ENCODE measurements at places on chromosomes 11 and 22.

DNA sequence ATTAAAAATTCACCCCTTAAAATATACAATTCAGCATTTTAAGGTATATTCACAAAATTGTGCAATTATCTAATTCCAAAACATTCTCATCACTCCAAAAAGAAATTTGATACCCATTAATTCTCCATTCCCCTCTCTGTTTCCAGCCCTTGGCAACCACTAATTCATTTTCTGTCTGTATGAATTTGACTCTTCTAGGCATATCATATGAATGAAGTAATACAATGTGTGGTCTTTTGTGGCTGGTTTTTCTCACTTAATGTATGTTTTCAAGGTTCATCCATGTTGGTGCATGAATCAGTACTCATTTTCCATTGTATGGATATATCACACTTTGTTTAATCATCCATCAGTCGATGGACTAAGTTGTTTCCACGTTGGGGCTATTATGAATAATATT lies 29.0 kb upstream of the ACCSL start:
- no peak for DNase-seq

DNA sequence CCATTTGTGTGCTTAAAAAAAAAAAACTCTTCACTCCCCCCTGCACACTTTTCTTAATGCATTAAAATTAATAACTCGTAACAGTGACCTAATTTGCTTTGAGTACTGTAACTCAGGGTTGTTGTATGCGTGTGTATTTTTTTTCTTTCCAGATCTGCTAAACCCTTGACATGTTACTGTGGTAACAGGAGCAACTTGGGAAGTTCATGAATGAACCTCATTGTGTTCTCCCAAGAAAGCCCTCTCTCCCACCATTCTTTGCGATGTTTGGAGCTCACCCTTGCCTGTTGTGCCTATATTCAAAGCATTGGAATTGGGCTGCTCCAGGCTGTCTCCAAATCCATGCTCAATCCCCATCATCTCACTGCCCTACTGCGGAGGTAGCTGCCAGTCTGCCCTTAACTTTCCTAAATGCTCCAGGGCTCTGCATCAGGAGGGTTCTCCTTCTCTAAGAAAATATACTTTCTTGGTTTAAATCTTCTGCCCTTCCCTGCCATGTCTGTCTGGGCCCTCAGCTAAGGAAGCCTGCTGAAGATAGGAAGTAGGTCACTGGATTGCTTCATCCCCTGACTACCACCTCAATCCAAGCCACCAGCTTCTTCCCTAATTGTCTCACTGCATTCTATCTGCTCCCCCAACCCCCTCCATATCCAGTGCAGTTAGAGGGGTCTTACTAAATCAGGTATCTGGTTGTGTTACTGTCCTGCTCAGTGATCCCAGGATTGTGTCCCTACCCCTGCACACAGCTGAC lies 70.3 kb downstream of the KIRREL3 start:
- no peak for DNase-seq

- DNase-seq, result no peak
Observed at GRCh38 chr11:92711926-92712325, 257.5 kb upstream of the MTNR1B start.

- no peak for DNase-seq
Observed at GRCh38 chr11:11230802-11231562, 122.1 kb downstream of the CSNK2A3 start.

DNA sequence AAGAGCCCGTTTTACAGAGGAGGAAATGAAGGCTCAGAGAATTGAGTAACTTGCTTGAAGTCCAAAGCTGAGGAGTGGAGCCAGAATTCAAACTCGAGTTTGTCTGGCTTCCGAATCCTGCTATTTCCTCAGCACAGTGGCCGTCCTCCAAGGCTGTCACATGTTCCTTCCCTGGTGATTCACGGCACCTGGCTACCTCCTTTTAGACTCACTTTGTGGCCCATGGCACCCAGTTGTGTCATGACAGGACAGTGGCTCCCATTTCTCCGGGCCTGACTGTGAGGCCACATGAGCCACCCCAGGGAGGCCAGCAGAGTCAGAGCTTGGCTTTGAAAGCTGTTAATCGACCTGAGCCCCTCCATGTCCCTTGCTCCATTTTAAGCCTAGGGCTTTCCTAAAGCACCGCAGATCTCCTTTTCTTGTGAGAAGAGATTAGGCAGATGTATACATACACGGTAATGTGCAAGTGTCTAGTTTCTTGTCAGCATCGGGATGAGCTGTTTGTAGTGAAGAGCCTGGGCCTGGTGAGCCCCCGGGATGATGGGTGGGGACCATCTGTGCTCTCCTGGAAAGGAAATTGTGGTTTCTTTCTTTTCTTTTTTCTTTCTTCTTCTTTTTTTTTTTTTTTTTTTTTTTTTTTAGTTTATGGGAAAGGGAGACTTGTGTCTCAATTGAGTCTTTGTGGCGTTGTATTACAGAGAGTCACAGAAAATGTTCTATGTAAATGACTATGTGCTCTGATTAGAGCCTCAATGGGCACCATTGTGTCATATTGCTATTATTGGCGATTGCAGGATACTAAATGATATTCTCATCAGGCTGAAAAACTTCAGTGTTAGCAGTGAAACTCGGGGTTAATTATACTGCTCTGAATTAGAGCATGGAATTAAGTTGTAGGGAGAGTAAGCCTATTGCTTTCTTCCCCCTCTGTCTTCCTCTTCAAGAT lies 54.8 kb downstream of the PTPRJ start:
- DNase-seq, result no peak

DNA sequence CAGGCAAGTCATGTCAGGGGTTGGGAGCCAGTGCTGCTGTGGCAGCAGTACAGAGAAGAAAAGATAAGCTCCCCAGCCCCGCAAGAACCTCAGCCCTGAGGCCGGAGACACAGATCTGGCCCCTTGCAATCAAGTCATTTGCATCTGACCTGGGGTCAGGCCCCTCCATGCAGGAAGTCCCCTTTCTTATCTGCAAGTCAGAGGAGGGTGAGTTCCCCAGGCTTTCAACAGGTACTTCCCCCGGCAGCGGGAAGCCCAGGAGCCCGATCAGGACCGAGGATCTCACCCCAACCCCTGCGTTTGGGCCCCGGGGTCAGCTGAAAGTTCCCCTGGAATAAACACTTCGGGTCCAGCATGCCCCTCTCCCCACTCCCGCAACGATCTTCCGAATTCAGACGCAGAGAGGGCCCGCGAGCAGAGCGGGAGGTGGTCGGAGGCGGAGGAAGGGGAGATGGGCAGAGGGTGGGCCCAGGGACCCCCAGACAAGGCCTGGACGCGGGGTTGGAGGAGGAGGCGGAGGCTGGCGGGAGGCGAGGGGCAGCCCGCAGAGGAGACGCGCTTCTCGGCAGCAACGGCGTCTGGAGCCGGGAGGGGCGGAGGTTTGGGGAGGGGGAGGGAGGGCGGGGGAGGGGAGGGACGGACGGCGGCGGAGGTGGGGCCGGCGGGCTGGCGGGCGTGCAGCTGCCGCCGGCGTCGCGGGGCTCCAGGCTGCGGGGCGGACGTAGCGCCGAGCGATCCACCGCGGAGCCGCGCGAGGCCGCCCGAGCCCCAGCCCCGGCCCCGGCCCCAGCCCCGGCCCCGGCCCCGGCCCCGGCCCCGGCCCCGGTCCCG lies at the start of gene TSPAN18:
Gene TSPAN18 (plus strand): TSS at position 680 of the 831 bp plus-strand sequence. CDS start 179,455 bp downstream, outside the sequence.
- no peak for DNase-seq

DNA sequence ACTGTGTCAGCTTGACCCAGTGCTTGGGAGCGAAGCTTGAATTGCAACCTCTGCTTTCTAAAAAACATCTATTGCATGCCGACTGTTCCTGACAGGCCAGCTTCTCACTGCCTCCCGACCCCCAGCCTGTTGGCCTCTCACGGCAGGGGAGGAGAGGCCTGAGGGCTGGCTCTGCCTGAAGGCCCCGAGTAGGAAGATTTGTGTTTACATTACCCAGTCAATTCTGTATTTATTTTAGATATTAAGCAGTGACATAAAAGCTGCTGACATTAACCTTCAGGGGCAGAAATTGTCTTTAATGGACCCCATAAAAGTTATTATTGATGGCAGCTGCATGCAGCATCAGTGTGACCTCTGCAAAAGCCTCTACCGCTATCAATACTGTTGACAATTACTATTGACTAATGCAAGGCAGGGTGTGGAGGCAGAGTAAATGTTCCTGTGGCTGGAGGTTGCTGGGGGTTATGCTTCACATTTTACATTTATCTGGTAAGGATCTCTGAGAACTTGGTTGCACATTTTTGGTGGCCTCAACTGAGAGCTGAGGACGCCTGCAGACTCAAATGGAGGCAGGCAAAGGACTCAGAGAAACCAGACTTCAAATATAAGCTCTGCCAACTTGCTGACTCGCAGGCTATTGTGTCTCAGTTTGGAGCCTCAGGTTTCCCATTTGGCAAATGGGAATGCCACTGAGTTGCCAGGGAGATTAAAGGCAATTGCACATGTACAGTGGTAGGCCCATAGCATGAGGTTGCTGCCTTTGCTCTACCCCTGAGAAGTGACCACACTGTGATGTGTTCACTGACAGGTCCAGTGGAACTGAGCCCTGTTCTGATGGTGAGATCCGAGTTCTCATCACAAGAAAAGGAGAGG lies 380.5 kb downstream of the TENM4 start:
- DNase-seq, result no peak

GRCh38 chr11:102112509-102112821 lies 2.2 kb downstream of the YAP1 start:
- no peak for DNase-seq

- DNase-seq, result no peak
Observed at GRCh38 chr22:41781507-41781906, 19.0 kb upstream of the CCDC134 start.

GRCh38 chr11:1864831-1865665 lies 12.2 kb downstream of the LSP1 start:
- DNase-seq, result no peak

DNA sequence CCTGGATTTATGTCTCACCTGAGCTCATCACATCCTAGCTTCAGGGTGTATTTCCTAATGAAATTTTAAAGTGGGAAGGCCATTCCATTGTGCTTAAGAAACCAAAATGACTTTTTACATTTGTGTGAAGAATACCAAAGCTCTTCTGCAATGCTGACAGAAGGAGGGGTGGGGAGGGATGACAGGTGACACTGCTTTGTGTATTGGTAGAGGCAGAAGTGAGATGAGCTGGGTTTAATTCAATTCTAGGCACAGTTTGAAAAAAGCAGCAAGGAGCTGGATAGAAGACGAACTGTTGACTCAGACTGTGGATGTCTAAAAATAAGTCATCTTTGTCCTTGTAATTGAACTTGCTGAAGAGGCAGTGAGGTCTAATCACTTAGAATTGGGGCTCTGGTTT lies 710.3 kb upstream of the KIRREL3 start:
- DNase-seq, result no peak

- no peak for DNase-seq
Observed at GRCh38 chr11:66106786-66107599, 36.9 kb downstream of the PACS1 start.

DNA sequence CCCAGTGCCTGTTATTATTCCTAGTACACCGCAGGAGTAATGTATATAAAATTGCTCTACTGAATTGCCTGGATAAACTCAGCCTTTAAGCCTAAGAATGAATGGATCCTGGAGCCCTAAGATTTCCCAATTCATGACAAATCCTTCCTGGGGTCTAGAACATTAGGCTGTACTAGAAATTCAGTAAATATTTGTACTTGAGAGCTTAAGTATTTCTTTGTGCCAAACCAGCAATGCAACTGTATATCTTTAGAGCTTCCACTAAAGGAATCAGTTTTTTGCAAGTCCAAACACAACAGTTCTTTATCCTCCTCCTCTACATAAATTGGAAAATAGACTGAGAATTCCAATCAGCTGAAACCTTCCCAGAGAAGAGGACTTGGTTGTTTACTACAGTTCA lies 65.6 kb downstream of the FAM168A start:
- no peak for DNase-seq

- DNase-seq, result no peak
Observed at GRCh38 chr11:63491636-63492372, 837 bp upstream of the PLAAT5 start.

GRCh38 chr11:10926801-10927211 lies 69.0 kb upstream of the ZBED5 start:
- DNase-seq, result no peak

GRCh38 chr22:33969045-33969444 lies 48.8 kb upstream of the LARGE1 start:
- DNase-seq, result no peak

- no peak for DNase-seq
Observed at GRCh38 chr11:27921472-27921871, 186.5 kb downstream of the KIF18A start.

DNA sequence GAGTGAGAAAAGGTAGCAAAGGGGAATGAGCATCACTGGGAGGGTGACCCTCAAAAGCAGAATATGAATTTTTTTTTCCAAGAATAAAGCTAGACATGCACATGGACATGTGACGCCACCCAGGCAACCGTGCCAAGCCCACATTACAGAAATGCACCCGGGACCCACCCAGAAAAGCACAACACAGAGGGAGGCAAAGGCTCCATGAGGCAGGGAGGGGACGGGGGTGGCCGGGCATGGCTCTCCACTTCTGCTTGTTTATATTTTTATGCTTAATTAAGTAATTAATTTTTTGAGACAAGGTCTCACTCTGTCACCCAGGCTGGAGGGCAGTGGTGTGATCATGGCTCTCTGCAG lies 1524.3 kb downstream of the BRD1 start:
- no peak for DNase-seq

DNA sequence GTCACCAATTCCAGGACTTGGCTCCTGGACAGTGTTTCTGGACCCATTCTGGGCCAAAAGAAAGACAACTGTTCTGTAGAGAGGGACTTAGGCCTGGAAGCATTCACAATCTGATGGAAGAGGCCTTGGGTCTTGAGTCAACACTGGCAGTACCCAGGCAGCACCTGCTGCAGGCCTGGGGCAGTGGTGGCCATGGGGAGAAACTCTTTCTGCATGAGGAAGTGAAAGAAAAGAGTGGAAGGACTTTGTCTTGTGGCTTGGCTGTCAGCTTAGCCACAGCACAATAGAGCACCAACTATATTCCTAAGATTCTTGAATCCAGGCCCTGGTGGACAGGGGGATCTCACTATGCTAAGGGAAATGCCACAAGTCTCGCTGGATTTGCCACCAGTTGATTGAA lies 70.6 kb downstream of the CTSC start:
- no peak for DNase-seq

GRCh38 chr22:49969751-49970527 lies 9.4 kb downstream of the PIM3 start:
- no peak for DNase-seq

- DNase-seq, result no peak
Observed at GRCh38 chr11:6321961-6322362, 1.7 kb upstream of the CAVIN3 start.

- DNase-seq, result no peak
Observed at GRCh38 chr11:90947930-90948329, 725.1 kb upstream of the CHORDC1 start.

GRCh38 chr11:74306435-74307175 lies 4.8 kb downstream of the P4HA3 start:
- no peak for DNase-seq

- DNase-seq, result no peak
Observed at GRCh38 chr22:49305966-49306631, 521.6 kb downstream of the BRD1 start.

- DNase-seq, result no peak
Observed at GRCh38 chr22:39318507-39319283, 728 bp downstream of the RPL3 start.

DNA sequence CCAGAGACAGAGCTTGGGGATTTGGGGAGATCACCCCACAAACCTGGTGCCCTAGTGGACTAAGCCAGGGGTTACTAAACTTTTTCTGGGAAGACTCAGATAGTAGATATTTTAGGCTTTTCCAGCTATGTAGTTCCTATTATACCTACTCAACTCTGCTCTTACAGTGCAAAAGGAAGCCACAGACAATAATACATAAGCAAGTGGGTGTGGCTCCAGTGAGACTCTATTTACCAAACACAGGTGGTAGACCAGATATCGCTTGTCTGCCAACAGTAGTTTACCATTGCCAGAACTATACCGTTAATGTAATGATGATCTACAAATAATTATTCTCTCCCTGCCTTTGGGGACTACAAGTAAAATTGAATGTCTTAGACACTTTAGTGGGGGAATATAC lies 6.9 kb downstream of the LDHC start:
- DNase-seq, result no peak
